Stimulated activated naive B cell treated with anti-CD40 and anti-IgM and Interleukin-4, amounts not matched to agents 10 μg/mL and 1 μg/mL and 100 μg/mL, for 72 hours (primary cell): ENCODE measurements at places on chromosomes 7 and 10.

DNA sequence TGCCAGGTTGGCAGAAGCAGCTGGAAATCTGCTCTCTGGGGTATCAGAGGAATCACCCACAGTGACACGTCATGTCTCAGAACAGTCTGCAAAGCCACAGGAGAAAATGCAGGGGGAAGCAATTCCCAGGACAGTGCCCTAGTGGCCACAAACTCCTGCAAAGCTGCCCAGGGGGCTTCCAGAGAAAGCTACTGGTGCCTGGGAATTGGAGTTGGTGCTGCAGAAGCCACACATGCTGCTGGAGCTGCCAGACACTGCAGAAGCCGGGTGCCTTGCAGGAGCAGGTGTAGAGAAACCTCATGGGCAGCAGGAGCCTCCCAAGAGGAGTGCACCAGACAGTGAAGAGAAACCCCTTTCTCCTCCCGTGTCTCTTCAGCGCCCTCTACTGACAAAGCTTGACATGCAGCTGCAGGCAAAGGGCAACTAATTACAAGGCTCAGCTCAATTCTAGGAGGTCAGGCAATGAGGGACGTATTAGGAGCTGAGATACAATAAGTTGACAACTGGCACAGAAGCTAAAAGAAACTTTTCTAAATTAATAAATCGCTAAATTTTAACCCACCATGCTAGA is 30.2 kb upstream of the NUB1 start:
- DNase-seq: no peak

GRCh38 chr10:43524434-43525247 is 49.8 kb downstream of the ZNF239 start:
- DNase-seq: no peak

DNA sequence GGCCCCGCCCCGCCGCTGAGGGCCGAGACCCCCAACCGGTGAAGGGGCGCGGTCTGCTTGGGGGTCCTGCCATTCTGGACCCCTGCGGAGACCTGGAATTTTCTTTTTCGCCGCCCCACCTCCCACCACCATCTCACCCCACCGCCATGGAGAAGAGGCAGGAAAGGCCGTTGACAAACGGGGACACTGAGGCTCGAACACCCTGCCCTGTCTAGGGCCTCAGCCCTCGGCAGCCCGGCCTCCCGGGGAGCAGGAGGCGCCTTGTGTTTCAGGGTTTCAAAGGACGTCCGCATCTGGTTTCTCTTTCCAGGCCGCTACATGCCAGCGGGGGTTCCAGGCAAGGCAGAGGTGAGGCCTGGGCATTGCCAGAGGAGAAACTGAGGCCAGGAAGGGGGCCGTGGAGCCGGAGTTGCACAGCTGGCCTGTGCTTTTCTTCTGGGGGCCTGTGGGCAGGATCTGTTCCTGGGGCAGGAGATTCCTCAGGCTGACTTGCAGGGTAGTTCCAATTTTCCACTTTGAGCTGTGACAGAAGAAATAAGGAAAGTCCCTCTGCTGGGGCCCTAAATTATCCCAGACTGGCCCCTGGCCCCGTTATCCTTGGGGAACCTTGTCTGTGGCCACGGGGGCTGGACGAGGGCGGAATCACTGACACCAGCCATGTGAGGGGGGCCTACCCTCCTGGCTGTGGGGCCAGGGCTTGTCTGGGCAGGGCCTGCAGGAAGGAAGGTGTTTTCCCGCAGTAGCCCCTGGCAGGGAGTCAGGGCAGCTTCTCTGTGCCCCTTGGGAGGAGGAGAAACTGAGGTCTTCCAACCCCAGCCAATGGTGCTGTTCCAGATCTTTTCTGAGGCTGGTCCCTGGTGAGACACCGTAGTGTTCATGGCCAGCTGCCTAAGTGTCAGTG is 900 bp upstream of the MICALL2 start:
- no peak for DNase-seq

- DNase-seq: no peak
Measured at GRCh38 chr10:30185916-30186315, 126.5 kb upstream of the JCAD start.

GRCh38 chr7:44769776-44770294 is 21.2 kb downstream of the ZMIZ2 start:
- DNase-seq: no peak

GRCh38 chr7:155192961-155193640 is 104.6 kb upstream of the INSIG1 start:
- DNase-seq: no peak

DNA sequence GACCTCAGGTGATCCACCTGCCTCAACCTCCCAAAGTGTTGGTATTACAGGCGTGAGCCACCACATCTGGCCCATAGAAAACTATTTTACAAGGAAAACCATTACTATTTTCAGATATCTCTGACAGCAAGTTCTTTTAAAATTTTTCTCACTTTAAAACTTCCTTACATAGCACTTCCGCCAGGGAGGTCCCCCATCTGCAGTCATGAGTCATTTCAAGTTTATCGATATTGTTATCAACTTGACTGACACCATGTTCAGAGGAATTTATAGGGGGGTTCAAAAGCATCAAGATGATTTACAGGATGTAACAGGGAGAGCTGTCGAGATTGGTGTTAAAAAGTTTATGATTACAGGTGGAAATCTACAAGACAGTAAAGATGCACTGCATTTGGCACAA is 88.8 kb downstream of the NRBF2 start:
- DNase-seq: no peak
